MV-4-11 (cell line): ENCODE measurements at places on chromosomes 1 and 21.

GRCh38 chr1:39822146-39822545 lies 33.5 kb upstream of the BMP8B start:
- DNase-seq = no peak

- no peak for DNase-seq
Measured at GRCh38 chr1:43879996-43880395, 53.6 kb upstream of the ARTN start.

DNA sequence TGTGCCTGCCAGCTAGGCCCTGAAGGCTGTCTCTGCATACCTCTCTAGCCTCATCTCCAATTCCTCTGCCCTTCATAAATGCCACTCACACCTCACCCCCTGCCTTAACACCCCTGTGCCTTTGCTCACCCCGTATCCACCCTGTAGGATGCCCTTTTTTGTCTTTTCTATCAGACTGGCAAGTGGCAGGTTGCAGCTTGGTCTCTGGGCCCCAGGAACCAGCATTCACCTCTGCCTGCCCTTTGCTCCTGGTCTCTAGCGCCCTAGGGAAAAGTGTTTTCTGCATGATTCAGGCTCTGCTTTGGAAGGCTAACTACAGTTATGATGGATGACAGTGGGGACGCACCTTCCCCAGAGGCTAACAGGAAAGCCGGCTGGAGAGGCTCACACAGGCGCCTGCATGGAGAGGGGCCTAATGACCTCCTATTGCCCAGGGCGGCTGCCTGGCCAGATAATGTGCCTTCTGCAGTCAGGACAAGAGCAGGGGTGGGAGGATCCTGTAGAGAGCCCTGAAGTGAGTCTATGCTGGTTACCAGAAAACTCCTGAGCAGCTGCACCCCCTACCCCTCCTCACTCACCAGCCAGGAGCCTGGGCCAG lies 11.2 kb downstream of the KANK4 start:
- no peak for DNase-seq

DNA sequence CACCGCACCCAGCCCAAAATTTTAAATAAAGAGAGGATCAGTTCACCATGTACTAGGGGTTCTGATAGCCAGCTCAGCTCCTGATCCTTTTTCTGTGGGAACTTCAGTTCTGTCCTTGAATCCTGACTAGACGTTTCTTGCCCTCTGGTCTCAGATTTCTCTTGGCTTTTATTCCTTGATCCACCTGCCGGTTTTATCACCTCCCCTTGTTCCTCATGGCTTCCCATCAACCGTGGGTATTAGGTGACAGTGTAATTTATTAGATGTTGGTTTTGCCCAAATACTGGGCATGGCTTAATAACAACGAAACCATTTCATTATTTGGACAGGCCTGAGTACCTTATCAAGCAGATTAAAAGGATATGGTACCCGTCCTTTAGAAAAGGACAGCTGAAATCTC lies 22.5 kb downstream of the SLC45A1 start:
- DNase-seq = no peak

- DNase-seq = no peak
Measured at GRCh38 chr1:102595106-102595505, 513.2 kb downstream of the COL11A1 start.

DNA sequence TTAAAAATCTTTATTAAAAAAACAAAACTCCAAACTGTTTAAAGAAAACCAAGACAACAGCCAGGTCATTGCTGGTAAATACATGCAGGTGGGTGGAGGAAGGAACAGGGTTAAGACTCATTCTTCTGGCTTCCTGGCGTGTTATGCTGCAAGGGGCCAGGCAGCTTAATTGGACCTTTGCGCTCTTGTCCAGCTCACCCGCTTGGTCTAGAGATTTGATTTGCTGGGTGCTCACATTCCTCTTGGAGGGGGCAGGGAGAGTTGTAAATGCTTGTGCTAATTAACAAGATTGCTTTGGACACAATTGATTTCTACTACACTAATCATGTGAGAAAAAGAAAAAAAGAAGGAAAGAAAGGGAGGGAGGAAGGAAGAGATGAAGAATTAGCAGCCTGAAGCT lies 10.5 kb downstream of the CEP104 start:
- no peak for DNase-seq

- DNase-seq = no peak
Measured at GRCh38 chr1:109239409-109240068, 9.8 kb upstream of the CELSR2 start.

GRCh38 chr1:219555806-219556205 lies 57.1 kb downstream of the ZC3H11B start:
- no peak for DNase-seq

GRCh38 chr1:24294228-24294672 lies 24.9 kb upstream of the GRHL3 start:
- DNase-seq = peak; percentile 28

GRCh38 chr1:47664356-47664755 lies 226.5 kb downstream of the FOXD2 start:
- no peak for DNase-seq

DNA sequence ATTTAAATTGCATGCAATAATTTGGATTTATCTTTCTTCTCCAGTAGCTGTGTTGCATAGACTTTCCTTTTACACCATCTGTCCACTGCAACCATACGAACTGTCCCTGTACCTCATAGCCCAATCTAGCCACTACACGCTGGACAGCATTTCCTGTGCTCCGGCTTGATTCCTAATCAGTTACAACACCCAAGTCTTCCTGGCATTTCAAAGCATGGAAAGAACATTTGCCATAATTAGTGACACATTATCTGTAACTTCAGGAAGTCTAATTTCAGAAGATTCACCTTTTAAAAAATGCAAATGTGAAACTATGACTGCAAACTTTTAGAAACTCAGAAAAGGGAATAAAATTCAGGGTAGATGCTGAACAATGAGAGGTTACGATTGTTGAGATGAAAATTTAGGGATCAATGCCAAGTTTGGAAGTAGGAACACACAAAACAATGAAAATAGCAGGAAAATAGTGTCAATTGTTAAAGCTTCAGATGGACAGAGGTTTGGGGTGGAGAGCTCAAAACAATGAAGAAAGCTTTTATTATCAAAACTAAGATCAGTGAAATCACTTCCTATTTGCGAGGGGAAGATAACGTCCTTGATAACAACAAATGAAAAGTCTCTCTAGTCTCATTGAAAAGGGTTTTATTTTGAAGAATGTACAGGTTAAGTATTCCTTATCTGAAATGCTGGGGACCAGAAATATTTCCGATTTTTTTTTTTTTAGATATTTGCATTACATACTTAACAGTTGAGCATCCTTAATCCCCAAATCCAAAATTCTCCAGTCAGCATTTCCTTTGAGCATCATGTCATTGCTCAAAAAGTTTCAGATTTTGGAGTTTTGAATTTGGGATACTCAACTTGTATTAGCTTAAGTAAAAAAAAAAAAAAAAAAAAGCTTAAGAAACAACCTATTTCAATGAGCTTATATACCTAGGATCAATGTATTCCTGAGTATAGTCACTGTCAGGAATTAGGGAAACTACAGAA lies 107.3 kb downstream of the FNBP1L start:
- DNase-seq = no peak

DNA sequence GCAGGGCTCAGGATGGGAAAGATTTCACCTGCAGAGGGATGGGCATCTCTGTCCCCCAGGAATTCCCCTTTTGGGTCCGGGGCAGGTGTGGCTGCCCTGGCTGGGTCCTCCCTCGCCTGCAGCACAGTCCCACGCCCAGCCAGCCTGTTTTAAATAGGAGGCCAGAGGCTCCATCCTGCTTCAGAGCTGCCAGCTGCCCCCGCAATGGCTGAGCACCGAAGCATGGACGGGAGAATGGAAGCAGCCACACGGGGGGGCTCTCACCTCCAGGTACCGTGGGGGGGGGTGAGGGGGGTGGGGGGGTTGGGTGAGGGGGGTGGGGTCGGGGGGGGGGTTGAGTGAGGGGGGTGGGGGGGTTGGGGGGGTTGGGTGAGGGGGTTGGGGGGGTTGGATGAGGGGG lies 3.6 kb downstream of the SCNN1D start:
- no peak for DNase-seq

GRCh38 chr21:29674343-29674742 lies 265.5 kb downstream of the GRIK1 start:
- no peak for DNase-seq

GRCh38 chr1:1020000-1020404 lies at the start of gene AGRN:
Gene AGRN, plus strand, starts transcription at chr1:1020120. Its CDS starts 53 bp downstream, at chr1:1020173.
- DNase-seq = no peak

- no peak for DNase-seq
Measured at GRCh38 chr21:26131554-26131953, 39.0 kb downstream of the APP start.

DNA sequence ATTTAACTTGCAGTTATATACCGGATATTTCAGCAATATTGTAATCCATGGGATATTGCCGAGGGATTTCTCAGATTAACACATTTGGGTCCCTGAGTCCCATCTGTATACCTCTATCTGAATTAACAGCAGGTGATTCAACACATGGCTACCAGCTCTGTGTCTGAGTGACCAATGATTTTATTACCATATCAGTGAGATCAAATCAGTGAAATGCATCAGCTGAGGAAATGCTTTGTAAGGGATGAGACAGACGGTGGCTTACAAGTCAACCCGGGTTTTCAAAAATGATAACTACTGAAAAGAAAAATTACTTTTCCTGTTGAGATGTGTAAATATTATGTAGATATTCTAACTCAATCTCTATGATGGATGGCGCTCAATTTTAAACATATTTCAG lies 504.1 kb upstream of the PKN2 start:
- DNase-seq = no peak

DNA sequence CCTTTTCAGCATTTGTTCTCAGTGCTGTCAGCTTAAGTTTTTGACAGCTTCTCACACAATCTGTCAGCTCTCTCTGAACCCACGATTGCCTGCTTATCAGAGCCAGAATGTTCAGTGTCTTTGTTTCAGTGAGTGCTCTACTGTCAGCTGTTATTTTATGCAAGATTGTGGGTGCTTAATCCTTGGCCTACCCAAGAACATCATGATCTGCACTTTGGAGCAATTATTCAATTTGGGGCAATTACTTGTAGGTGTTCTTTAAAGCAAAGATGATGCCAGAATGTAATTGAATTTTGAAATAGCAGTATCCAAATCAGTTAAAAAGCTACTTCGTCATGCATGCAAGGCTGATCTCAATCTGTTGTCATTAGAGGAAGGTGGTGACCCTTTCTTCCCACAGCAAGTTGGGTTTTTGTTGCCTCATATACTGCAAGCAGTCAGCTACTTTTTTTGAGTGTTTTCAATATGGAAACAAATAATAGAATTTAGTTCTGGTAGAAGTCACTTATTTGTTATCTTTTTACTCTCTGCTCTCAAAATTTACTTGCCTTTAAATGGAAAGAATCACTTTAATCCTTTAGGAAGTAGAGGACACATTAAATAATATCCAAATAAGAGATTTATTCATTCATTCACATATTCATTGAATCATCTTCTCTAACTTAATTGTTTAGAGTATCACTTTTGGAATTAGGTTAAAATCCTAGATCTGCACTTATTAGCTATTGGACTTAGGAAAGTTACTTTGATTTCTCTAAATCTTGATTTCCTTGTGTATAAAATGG lies 253.5 kb upstream of the CACYBP start:
- DNase-seq = no peak

GRCh38 chr1:202049129-202049528 lies 38.7 kb downstream of the ELF3 start:
- DNase-seq = no peak

DNA sequence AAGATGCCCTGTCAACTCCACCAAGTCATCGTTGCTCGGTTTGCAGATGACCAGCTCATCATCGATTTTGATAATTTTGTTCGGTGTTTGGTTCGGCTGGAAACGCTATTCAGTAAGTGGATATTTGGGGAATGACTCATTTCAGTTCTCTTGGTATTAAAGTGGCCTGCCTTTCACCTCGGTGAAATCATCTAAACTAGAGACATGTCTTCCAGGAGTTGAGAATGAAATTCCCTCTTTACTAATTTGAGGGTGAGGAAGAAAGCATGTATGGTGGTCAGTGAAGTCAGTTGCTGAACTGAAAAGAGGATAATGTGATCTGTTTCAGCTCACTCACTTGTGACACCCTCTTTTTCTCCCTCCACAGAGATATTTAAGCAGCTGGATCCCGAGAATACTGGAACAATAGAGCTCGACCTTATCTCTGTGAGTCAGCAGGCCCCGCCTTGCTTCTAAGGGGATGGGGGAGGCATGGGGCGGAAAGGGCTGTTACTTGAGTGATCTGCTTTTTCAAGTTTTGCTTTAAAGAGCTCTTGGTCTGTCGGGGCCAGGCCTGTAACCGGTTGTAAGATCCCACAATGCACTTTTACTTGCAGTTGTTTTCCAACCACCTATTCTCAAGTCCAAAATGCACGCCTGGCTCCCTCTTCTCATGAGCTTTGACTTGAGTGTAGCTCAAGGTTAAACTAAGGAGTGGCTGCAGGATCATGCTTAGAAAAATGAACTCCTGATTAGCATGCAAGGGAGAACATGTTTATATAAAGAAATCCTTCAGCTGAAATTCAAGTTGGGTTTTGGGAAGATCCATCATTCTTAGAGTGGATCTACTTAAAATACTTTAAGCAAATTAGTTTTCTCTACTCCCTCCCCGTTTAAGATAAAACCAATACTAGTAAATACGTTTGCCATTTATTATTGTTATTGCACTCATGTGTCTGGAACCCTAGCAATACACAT lies 59.8 kb downstream of the CAPN2 start:
- no peak for DNase-seq
